ENCODE measurements at places on chromosomes 2 and 18. TPM values are rescaled to one million over a fixed set of nuclear protein-coding genes. Genes with fewer than 3 reads are reported as not detected.

DNA sequence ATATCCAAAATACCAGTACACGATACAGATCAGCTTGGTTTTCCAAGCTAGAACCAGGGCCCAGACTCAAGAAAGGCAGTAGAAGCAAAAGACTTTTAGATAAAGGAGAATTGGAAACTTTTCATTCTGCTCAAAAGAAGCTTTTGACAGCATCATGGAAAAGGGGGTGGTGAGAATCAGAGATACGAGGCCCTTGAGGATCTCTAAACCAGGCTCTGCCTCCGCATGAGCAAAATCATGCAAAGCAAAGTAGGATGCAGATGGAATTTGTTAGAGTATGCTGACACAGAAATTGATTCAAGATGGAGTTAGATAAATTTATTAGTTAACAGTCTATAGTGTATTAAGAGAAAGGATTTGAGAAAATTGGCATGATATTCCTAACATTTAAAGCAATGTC, 39.8 kb downstream of the FAM98A start:
- no peak for DNase-seq

DNA sequence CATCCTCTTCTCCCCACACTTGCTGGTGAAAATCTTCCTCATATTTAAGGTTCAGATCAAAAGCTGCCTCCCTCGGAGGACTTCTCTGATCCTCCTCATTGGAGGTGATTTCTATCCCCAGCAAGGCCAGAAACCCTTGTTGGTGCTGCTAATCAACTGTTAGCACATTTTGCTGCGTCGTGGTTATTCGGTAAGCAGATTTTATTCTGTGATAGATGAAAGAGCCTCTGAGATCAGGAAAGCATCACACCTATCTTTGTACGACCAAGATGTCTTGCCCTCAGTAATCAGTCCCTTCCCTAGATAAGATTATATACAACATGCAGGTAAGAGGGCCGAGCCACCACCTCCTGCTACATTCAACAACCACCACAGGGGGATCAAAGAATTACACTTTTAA, 40.1 kb downstream of the DDX18 start:
- DNase-seq: no peak

- DNase-seq: no peak
These were observed 211.6 kb downstream of the SEPTIN10 start for GRCh38 chr2:109402180-109402579.

GRCh38 chr18:22551536-22552151, 133.9 kb upstream of the CTAGE1 start:
- DNase-seq: no peak

DNA sequence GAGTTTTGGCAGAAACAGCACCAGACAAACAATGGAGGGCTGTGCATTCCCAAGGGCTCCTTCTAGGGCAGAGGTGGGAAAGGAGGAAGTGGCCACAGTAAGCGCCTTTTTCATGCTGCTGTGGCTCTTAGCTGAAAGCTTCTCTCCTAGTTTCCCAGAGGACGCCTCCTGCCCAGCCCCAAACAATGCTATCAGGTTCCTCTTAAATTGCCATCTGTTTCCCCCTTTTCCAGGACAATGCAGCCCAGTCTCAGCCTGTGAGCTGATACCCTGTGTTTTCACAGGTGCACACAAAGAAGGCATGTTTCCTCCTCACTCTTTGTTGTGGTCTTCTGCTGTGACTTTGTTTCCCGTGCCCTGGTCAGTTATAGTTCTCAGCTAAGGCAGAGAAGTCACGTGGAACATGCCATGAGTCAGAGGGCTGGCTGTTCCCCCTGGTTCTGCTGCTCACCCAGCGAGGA, 5.4 kb upstream of the FAM124B start:
- peak; percentile 17 for DNase-seq

DNA sequence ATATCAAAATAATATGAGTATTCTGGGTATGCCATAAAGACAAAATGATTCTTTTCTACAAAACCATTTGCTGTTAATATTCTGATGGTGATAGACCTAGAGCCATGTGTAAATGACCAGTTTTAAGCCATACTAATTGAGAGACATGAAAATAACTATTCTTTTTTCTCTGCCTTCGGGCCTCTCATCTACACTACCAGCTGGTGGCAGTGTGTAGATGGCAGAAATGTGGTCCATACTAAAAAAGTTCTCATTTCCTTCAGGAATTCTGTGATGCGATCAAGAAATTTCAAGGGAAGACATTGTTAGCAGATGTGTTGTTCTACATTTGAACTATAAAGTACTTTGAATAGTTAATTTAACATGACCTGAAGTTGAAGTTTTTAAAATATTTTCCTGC, 485.2 kb downstream of the TRIB2 start:
- no peak for DNase-seq

- no peak for DNase-seq
These were observed 695 bp downstream of the RBFA start for GRCh38 chr18:80034852-80035406.

GRCh38 chr2:157443795-157444640, at the start of gene CYTIP:
Gene CYTIP, minus strand, starts transcription at chr2:157444089. Its CDS starts 69 bp downstream, at chr2:157444020.
- no peak for DNase-seq

DNA sequence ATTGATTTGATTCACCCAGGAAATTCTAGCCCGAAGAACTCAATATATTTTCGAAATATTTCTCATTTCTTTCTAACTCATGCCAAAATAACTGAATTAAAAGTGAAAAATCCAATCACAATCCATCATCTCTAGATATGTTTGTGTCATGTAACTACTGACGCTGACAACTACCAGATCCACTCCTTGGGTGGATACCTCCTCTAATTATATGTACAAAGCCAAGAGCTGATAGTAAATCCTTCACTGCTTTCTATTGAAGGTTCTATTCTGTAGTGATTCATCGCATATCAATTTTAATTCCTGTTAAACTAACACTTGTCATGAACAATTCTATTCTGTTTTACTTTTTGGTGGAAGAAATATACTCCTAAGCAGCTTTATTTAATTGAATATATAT, 1056.6 kb upstream of the NXPH2 start:
- no peak for DNase-seq

DNA sequence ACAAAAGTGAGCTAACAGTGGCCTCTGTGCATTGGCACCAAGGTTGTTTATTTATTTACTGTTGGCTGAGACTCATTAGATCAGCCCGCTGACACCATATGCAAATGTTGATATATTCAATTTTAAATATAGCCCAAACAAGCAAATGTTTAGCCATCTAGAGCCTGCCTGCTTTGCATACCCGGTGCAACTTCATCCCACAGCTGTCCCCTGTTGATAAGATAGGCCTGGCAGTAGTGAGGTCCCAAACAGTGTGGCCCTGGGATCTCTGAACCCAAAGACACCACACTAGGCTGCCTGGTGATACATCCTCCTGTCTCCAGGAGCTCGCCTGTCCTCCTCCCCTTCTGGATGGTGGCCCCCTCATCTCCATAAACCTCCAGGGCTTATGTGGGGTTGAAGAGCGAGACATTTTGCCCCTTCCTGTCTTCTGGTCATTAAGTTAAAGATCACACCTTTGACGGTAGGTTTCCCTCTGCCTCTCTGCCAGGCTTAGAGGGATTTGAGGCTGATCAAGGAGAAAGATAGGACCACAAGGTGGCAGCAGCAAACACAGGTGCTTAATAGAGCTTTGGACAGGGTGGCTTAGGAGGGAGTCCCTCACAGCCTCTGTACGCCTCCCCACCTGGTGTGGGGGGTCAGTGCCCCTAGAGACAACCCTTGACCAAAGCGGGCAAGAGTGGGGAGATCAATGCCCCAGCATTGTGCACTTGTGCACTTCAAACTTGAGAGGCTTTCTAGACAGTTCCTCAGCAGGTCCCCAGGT, 23.7 kb upstream of the MYO5B start:
- DNase-seq: no peak

DNA sequence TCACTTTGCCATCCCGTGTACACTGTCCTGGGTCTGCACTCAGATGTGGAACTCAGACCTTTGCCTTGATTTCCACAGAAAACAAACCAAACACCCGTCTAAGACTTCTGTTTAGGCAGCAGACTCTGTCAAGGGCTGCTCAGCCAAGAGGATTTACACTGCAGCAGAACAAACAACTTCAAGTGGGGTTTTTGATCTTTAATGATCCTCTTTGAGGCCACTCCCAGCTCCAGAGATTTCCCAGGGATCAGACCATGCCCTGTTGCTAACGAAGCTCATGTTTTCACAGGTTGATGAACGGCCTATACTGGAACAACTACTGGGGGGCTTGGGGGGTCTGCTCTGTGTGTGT, 52.5 kb upstream of the LGALSL start:
- no peak for DNase-seq

DNA sequence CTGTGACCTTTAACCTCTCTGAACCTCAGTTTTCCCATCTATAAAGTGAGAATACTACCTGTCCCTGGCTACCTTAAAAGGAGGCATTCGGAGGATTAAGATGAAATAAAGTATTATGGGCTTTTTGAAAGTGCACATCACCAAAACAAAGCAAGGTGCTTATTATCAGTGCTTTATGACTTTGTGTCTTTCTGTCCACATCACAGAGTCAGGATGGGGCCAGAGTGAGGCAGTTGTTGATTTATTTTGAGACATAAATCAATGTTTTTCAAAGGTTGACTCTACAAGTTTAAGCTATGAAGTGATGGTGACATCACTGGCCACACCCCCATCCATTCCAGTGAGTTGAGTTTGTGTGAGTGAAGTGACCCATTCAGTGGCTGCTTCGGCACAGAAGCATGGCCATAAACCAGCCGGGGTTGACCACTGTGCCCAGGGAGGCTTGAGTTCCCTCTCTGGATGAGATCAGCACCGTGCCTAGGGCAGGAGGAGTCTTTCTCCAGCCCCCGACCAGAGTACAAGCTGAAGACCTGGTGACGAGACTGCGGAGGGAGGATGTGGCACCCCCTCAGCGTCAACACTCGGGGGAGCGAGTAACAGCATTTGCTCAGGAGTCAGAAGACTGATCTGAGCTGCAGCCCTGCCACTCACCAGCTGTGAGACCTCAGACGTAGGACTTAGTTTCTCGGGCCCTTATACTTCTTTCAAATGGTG, 89.0 kb upstream of the PPP1CB start:
- no peak for DNase-seq

GRCh38 chr2:196356332-196356731, 185.0 kb upstream of the STK17B start:
- no peak for DNase-seq

- DNase-seq: no peak
These were observed 170.4 kb upstream of the MYCN start for GRCh38 chr2:15769676-15770547.

- DNase-seq: no peak
These were observed 15.7 kb downstream of the CCBE1 start for GRCh38 chr18:59681521-59682004.

DNA sequence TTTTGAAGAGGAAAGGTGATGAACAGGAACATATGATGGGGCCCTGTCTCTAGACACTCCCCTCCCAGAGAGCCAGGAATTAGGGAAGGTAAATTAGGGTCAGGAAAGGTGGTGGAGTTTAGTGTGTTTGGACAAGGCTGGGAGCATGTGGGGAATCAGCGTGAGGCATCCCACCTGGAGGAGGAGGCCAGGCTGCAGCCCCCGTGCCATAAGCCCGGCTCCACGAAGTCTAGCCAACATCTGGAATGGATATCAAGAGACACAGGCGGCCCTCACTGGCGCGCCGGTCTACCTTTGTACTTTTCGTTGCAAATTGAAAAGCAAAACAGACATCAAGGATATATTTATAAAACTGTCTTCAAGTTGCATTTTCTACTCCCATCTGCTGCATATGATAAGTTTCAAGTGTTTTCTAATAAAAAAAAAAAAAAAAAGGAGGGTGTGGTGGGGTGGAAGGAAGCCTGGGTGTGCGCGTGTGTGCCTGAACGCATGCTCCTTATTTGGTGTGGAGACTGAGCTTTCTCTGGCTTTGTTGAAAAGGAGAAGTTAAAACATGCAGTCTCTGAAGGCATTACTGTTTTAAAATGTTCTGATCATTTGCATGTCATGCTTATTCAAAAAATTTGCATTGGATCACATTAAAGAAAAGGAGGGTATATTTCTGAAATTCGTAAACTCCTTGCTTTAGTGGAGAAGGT, 546.7 kb upstream of the ID2 start:
- peak; percentile 37 for DNase-seq

The CHST9 gene
- 2.0 TPM for total RNA-seq

The RAB6C gene
- total RNA-seq: 0.16 TPM

The CACNB4 gene
- total RNA-seq: 0.25 TPM

The GAREM1 gene
- total RNA-seq: 8.6 TPM

The HNMT gene
- total RNA-seq: 11.7 TPM

The UGT1A6 gene
- total RNA-seq: not detected

The CKAP2L gene
- 0.38 TPM for total RNA-seq

The LRATD1 gene
- 3.1 TPM for total RNA-seq

The LRRC30 gene
- not detected for total RNA-seq

The REG3G gene
- not detected for total RNA-seq

The CFAP65 gene
- total RNA-seq: not detected

The LYG2 gene
- total RNA-seq: not detected

All from left ventricle myocardium inferior (tissue), 1 donor.